Fibroblast of the conjunctiva (primary cell): ENCODE measurements at places on chromosomes 3 and 15.

- no peak for DNase-seq
These were observed 405.9 kb downstream of the SOX2 start for GRCh38 chr3:182117583-182117982.

DNA sequence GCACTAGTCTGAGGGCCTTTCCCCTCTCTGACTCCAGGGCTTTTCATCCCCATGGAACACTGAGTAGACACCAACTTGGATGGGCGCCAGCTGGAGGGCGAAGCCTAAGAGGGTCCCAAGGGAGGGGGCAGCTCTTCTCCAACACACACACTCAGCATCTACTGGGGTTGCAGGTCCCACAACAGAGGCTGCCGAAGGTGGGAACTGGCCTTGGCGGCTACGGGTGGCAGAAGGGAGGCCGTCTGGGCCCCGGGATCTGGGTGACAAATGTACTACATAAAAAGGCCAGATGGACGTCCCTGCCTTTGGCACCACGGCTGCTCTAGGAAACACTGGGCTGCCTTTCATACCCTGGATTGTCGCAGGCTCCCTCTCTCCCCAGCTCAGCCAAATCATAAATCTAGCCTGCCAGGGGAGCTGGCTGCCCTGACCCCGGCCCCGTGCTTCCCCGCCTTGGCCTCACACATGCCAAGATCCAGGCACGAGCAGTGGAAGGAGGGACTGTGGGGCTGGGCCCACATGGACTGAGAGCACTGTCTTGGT is 31.5 kb downstream of the SEMA5B start:
- no peak for DNase-seq

- DNase-seq, result no peak
These were observed 75.8 kb downstream of the RARB start for GRCh38 chr3:25503898-25504301.

DNA sequence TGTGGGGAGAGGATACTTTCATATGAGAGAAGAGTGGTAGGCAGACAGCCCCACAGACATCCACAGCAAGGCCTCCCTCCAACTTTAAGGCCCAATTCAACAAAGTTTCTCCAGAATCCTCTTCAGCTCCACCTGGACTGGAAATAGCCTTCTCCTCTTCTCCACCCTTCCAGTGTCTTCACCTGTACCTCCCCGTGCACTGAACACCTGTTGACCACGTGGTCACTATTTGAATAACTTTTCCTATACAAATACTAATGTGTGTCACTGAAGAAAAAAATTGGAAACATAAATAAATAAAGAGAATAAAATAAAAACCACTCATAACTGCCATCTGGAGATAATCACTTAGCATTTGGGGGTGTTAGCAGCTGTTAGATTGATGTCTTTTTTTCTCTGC is 52.9 kb downstream of the CCNL1 start:
- DNase-seq, result no peak

DNA sequence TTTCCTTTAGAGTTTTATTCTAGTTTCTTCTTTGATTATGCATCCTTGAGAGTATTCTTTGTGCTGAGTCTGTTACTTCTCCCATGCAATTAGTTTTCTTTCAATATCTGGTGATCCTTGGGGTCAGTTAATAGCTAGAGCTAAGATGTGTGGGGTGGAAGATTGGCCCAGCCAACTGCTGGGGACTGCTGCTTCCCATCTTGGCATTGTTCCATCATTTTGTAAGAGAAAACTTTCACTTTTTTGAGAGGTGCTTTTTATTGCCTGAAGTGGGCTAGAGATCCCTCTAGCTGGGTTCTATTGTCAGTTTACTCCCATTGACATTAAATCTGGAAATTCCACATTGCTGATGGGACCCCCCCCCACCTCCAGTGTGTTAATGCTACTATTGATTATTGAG is 15.4 kb downstream of the BCL2L10 start:
- no peak for DNase-seq

DNA sequence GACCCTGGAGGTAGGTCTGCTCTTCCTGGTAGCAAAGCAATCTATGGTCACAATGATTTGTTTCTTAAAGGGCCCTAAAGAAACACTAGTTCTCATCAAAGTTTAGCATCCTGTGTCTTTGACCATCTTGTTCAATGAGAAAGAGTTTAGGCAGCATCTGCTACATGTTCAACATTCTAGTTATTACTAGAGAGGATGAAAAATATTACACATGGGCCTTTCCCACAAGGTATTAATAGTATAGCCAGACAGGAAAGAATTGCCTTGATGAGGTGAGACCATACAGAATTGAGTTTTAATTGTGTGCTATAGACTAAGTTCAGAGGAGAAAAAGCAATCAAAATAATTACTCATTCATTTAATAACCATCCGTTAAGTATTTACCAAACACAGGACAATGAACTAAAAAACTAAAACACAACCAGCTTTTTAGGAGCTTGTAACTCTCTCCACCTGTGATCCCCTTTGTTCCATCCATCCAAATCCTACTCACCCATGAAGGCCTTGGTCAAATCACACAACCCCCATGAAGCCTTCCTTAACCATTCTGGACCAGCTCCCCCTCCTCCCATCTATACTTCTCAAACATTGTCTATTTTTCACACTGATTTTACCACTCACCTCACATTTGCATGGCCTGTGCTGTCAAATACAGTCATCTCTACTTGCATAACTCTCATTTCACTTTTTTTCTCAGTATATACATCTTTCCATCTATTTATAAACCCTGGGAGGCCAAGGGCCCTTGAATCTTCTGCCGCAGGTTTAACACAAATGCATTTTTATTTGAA is 122.9 kb downstream of the RORA start:
- no peak for DNase-seq

DNA sequence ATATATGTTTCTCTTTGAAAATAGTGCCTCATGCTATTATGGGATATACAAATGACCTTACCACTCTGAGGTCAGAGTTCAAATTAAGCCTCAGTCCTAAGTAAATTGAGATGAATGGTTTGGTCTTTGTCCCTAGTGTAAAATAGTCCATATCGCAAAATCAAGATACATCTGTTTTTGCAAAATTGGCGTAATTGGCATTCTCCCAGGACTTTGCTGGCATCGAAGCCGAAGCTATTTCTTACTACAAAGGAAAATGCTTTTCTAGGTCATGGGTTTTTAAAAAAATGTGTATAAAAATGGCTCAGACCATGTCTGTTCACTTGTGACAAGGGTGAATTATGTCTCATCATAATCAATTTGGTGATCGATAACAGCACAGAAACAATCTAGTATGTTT is 25.9 kb downstream of the ROBO2 start:
- DNase-seq, result no peak

DNA sequence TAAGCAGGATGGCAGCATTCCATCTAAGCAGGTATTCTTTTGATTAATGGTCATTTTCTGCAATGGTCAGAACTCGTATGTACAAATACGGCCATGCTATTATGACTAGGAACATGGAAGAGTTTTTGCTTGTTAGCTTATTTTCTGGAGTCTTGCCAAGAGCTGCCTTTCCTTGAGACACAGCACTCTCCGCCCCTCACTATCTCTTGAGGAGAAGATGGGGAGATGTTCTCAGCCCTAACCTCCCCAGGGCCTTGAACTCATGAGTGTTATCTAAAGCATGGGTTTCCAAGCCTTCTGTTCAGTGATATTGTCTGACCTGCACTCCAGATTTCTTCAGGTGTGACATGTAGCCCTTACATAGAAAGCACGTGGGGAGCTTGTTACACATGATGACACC is 65.9 kb upstream of the ACTC1 start:
- no peak for DNase-seq

- DNase-seq, result no peak
These were observed 66.2 kb upstream of the UBE2E1 start for GRCh38 chr3:23739536-23739935.

- DNase-seq, result no peak
These were observed 7.0 kb downstream of the SCAPER start for GRCh38 chr15:76898102-76898501.

GRCh38 chr3:105837143-105837740 is 31.6 kb downstream of the CBLB start:
- DNase-seq, result no peak

GRCh38 chr3:189239616-189240015 is 67.8 kb downstream of the TPRG1 start:
- no peak for DNase-seq

DNA sequence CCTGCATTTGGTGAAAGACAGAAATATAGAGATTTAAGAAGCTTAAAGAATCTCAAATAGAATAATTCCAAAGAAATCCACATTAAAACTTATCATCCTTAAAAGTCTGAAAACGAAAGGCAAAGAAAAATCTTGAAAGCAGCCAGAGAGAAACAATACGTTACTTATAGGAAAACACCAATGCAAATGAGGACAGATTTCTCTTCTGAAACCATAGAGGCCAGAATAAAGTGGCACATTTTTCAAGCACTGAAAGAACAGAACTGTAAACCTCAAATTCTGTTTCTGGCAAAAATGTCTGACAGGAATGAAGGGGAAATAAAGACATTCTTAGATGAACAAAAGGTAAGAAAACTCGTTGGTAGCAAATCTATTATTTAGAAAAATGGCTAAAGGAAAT is 13.8 kb upstream of the ACTC1 start:
- DNase-seq, result no peak

GRCh38 chr15:52080031-52080430 is 32.5 kb downstream of the BCL2L10 start:
- no peak for DNase-seq

- DNase-seq, result no peak
These were observed 29.3 kb upstream of the MYO1E start for GRCh38 chr15:59401824-59402569.

DNA sequence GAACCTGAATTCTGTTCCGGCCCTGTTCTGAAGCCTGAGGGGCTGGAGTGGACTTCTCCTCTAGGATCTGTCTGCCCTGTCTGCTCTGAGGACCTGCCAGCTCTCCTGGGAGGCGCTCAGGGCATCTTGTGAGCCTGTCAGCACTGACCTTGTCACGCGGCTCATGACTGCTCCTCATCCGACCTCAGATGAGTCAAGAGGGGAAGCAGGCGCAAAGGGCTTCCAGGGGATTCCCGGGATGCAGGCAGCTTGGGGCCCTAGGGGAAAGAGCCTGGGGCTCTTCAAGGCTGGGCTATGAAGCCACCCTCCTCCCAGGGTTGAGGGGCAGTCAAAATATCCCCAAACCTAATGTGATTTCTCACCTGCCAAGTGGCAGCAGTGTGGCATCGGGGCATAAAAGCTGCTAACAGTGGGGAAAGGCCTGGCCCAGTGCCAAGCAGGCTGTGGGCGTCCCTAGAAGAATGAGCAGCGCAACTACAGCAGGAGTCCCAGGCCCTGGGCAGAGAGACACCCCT is 27.6 kb upstream of the ANKDD1A start:
- DNase-seq, result no peak

- no peak for DNase-seq
These were observed 89.6 kb downstream of the PDZRN3 start for GRCh38 chr3:73535137-73535536.

DNA sequence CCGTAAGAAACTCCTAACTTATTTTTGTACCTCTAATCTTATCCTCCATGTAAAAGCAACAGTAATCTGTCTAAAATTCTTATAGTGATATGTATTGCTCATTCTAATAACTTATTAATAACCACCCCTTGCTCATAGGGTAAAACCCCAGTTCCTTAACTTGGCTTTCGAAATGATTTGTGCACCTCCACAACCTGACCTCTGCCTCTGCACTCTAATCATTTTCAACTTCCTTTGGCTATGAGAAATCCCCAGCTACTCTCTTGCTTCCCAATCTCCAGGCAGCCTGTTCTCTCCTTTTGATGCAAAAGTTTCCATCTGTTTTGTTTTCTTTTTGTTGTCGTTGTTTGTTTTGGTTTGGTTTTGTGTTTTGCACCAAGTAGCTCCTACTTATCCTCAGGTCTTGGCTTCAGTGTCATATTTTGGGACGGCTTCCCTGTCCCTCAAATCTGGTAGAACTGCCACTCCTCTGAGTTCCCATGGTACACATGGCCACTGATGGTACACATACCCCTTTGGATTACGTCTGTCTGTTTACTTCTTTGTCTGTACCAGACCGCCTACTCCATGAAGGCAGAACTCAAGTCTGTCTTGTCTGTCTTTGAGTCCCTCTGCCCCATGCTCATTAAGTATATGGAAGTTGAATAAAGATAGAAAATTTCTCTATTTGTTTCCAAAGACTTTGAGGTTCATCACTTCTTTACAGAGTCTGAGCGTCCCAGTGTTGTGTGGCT is 105.6 kb upstream of the TGFBR2 start:
- DNase-seq, result no peak

GRCh38 chr3:177589911-177590381 is 392.7 kb upstream of the TBL1XR1 start:
- peak; percentile 96 for DNase-seq

- no peak for DNase-seq
These were observed at the start of gene CFAP100 for GRCh38 chr3:126394179-126394976. CFAP100 (plus strand) TSS chr3:126394909; CDS start chr3:126396001, 1,092 bp downstream.

DNA sequence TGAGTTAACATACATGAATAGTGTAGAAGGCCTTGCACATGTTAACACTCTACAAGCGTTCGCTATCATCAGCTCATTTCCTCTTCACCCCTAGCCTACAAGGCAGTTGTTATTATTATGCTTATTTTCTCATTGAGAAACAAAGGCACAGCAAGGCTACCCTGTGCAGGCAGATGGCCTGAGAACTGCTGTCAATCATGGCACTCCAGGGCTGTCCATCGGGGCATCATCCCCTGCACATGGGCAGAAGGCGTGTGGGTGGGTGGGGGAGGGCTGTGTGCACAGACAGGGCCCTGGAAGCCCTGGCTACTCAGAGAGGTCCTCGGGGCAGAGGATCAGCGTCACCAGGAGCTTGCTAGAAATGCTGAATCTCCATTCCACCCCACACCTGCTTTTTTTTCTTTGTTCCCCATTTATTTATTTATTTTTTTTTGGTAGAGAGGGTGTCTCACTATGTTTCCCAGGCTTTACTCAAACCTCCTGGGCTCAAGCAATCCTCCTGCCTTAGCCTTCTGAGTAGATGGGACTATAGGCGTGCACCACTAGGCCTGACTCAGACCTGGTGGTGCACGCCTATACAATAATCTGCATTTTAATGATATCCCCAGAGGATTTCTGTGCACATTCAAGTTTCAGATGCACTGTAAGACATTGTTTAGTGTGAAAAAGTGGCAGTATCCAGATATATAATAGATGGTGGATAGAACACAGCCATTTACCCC is 9.6 kb upstream of the ZXDC start:
- no peak for DNase-seq

GRCh38 chr3:179956416-179956830 is 80.3 kb downstream of the PEX5L start:
- DNase-seq, result no peak

DNA sequence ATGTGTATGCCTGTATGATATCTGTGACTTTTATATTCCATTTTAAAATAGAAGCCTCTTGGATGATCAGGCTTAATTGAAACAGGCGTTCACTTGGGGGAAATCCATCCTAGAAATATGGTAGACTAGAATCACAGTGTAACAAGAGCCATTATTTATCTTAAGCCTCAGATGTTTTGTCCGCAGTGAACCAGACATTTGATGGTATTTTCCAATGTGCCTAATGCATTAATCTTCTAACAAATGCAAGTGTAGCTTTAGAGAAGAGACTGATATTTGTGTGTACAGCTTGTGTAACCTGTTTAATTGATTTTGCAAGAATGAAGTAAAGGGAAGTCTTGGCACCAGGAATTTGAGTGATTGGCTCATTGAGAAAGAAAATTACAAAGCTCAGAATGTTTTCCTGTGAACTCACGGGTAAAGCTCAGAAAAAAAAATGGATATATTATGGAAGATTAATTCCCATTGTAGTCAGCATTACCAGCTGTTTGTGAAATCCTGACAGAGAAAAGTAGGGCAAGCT is 155.7 kb downstream of the SV2B start:
- DNase-seq, result no peak
